T47D (cell line): ENCODE measurements at places on chromosomes 6 and 20.

DNA sequence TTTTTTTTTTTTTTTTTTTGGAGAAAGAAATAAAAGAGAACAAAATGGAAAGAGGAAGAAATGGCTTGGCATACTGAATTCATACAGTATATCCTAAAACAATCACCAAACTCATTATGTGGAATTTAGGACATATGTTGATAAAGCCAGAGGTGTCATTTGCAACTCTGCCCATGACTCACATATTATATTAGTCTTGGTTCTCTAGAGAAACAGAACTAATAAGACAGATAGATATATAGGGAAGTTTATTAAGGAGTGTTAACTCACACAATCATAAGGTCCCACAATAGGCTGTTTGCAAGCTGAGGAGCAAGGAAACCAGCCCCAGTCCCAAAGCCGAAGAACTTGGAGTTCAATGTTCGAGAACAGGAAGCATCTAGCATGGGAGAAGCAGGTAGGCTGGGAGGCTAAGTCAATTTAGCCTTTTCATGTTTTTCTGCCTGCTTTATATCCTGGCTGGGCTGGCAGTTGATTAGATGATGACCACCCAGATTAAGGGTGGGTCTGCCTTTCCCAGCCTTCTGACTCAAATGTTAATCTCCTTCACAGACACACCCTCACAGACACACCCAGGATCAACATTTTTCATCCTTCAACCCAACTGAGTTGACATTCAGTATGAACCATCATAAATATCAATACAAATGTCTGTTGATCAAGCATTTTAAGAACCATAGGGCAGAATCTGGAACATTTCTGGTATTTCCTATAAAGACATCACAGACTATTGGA is 102.3 kb downstream of the UBE3D start:
- no peak for DNase-seq

GRCh38 chr6:144162977-144163376 is 12.7 kb downstream of the STX11 start:
- no peak for DNase-seq

DNA sequence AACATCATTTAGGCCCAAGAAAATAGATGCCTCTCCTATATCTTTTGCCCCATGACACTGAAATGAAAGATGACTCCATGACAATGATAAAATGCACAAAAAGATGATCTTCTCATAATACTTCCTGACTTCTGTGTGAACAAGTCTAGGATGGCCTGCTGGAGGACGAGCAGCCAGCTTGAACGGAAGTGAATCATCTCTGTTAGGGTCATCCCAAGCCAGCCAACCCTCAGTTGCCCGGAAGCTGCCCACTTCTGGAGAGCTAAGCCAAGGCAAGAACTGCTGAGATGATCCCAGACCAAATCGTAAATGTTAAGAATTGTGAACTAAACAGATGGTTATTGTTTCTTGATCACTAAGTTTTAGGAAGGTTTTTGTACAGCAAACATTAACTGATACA is 249.7 kb upstream of the HS3ST5 start:
- DNase-seq, result no peak

GRCh38 chr6:11174242-11174611 is 58.2 kb downstream of the NEDD9 start:
- no peak for DNase-seq

- no peak for DNase-seq
Measured at GRCh38 chr6:160069459-160069858, 52.2 kb upstream of the SLC22A1 start.

GRCh38 chr6:47455533-47456209 is 21.9 kb upstream of the CD2AP start:
- DNase-seq, result no peak

- no peak for DNase-seq
Measured at GRCh38 chr6:65113581-65113980, 593.4 kb downstream of the EYS start.

DNA sequence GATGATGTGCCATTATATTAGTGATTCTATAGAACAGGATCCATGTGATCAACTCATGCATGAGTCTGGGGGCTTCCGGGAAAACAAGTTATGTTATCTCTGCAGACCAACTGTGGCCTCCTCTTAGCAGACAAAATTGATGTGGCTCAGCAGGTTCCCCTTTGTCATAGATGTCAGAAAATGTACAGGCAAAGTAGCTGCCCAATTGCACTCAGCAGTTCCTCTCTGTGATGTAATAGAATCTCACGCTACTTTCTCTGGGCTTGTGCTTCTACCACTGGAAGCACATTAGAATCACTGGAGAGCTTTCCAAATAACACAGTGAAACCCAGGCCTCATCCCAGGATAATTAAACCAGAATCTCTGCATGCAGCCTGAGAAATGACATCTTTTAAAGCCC is 253.1 kb downstream of the SLC24A3 start:
- DNase-seq, result no peak
